ENCODE measurements at places on chromosomes 3 and 15.

DNA sequence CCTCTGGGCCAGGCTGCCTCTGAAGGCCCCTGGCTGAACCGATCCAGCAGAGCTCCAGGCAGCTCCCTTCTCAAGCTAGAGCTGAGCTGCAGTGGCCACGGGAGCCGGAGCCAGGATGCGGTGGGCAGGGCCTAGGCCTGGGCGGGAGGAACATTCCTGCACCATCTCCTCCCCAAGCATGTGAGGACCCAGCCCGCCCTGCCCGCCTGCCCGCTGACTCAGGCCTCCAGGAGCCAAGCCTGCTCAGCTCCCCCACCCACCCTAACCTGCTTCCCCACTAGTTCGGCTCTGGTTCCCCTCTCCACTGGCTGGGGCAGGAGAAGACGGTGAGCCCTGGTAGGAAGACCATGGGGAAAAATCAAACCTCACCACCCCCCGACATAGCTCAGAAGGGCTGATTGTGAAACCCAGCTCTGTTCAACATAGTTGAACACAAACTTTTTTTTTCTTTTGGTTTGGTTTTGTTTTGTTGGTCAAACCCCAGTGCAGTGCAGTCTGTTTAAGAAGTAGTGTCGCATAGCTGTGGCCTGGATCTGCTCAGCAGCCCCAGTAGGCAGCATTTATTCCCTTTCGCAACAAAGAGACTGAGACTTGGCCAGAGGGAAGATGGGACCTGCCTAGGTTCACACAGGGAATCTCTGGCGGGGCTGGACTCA lies 13.5 kb downstream of the SNX33 start:
- no peak for DNase-seq

GRCh38 chr3:64971602-64972001 lies 283.8 kb upstream of the ADAMTS9 start:
- no peak for DNase-seq

GRCh38 chr3:155217591-155217990 lies 75.9 kb downstream of the STRIT1 start:
- DNase-seq: no peak

DNA sequence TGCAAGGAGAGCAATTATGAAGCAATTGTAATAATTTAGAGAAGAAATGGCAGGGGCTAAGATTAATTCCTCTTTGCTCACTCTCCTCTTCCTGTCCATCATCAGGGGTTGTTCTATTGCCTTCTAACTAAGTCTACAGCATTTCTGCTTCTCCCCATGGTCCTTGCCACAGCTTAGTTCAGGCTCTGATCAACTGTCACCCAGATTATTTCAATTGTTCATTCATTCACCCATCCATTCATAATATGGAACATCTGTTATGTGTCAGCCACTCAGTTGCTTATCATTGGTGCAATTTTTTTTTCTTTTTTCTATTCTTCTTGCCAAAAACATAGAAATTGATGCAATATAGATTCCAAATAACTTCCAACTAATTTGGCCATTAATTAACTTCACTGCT lies 93.2 kb downstream of the CD47 start:
- DNase-seq: no peak

- no peak for DNase-seq
Measured at GRCh38 chr3:106282943-106283342, 414.1 kb upstream of the CBLB start.

GRCh38 chr15:58260725-58261267 lies 122.6 kb downstream of the AQP9 start:
- no peak for DNase-seq

Data from activated CD8-positive, alpha-beta memory T cell treated with anti-CD3 and anti-CD28 coated beads for 4 hours (primary cell).